CD4-positive, alpha-beta T cell (primary cell): ENCODE measurements at places on chromosomes 6 and 20. TPM values are rescaled to one million over a fixed set of nuclear protein-coding genes. Genes with fewer than 3 reads are reported as not detected.

The PPP1R3G gene
- total RNA-seq = not detected

The TSHZ2 gene
- 26.1 TPM for total RNA-seq

The ABHD16B gene
- not detected for total RNA-seq

The BPIFA1 gene
- total RNA-seq = not detected

The C2 gene
- total RNA-seq = 2.3 TPM

DNA sequence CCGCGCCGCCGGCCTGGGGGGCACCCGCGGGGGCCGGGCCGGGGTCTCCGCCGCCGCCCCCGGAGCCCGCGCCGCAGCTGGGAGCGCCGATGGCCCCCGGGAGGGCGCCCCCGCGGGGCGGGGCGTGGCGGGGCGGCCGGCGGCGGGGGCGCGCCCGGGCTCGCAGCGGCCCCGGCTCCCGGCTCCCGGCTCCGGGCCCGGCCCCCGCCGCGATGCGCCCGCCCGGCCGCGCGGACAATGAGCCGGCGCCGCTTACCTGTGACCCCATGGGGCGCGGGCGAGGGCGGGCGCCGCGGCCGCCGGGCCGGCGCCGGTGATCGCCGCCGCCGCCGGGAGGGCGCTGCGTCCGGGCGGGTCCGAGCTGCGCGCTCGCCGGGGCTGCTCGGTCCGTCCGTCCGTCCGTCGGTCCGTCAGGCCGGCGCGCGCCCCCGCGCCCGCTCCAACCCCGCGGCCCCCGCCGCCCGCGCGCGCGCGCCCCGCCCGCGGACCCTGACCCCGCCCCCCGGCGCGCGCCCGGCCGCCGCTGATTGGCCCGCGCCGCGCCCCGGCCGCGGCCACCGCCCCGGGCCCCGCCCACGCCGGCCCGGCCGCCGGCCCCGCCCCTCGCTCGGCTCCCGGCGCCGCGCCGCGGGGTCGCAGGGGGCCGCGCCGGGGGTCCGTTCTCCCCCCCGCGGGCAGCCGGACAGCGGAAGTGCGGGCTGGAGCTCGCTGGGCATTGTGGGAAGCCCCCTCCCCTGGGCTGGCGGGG is at the start of gene ZBTB46:
Gene ZBTB46, minus strand, starts transcription at position 424 of the 748 bp plus-strand sequence. CDS start 40,507 bp downstream, outside the sequence.
- no peak for DNase-seq

- no peak for DNase-seq
Measured at GRCh38 chr20:868279-868678, 34.8 kb downstream of the FAM110A start.

DNA sequence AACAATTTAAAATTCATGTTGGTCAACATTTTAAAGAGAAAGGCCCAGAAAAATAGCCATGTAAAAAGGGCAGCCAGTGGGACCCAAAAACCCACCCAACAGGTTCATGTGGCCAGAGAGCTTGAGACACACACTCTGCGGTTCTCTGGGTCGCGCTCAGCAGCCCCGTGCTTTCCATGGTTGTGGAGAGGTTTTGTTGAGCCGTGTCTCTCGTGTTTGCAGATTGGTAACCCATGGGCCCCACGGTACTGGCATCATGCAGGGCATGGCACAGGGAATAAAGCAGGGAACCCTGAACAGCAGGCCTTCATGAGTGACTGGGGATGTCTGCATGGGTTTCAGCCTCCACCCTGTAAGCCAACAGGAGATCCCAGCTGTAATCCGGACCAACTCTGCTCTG is 127.7 kb upstream of the CST7 start:
- DNase-seq = no peak

DNA sequence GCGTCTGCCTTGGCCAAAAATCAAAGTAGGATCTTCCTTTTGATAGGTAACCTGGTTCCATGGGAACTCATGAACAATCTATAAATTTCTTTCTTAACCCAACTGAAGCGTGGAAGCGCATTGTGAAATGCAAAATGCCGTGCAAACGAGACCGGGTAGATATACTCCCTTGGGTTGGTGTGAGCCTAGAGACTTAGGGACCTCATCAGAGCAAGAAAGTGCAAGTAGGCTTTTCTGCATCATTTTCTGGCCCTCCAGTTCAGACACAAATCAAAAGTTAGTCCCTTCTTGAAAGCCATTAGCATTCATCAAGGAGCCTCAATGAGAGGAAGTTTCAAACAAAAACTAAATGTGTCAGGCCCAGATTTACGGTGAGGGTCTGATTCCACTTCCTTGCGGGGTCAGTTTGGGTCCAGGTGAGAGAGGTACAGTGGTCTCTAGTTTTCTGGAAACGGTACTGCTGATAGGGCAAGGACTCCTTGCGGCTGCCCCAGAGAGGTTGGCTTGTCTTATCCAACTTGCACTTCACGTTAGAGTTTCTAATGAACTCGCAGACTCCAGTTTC is 5.3 kb upstream of the ZNF184 start:
- peak; percentile 1 for DNase-seq

GRCh38 chr6:77173472-77174074 is 289.7 kb downstream of the HTR1B start:
- no peak for DNase-seq

DNA sequence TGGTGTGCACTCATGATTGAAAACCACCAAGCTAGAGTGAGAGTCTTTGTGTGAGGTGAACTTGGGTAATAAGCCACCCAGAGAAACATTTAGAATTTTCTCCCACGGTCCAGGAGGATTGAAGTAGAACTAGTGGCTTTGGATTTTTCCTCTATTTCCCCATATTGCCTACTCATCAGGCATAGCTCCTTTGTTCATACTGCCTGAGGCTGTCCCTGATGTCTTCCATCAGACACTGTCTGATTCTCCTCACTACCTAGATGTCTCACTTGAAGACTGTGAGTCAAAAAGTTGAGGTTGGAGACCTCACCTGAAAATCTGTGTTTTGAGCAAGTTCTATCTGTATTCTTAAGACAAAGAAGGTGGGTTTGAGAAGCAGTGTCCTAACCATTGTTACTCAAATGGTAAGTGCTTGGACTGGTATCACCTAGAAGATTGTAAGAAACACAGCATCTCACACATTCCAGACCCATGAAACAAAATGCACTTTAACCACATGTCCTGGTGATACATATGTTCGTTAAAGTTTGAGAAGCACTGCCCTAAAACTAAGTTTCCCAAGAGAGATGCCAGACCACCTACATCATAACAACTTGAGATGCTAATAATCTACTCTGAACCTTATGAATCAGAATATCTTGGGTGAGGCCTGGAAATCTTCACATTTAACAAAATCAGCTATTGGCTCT is 523.4 kb upstream of the BTBD3 start:
- DNase-seq = no peak

GRCh38 chr6:151027936-151028838 is 162.7 kb downstream of the MTHFD1L start:
- DNase-seq = no peak

- DNase-seq = no peak
Measured at GRCh38 chr6:56804996-56805395, 149.9 kb upstream of the BEND6 start.

DNA sequence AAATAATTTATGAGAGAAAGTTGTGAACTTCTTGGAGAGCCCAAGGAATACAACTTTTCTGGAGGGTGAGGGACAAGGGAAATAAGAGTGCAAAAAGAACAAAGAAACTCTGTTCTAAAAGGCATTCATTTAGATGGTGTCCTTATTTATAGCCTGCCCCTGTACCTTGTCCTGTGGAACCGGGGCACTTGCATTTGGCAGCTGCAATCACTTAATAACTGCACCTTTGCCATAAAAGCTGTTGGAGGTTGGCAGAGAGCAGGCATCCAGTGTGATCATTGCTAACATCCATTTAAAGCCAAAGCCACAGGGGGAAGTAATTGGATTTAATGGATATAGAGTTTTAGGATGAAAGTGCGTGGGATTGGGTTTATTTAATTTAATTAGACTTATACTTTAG is 50.8 kb upstream of the SGK1 start:
- no peak for DNase-seq

DNA sequence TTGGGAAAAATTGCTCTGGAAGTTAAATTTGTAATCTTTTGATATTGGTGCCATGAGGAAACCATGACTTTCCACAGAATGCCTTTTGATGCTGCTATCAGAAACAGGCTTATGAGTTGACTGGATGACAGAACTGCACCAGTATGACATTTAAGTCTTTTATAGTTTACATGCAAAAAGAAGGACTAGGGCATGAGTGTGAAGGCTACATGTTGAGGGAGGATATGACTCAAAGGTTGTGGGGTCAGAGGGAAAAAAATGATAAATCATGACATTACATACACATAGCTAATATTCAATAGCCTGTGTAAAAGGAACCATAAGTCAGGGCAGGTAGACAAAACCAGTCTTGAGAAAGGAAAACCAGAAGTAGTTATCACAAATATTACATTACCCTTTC is 182.2 kb downstream of the COL12A1 start:
- DNase-seq = no peak

DNA sequence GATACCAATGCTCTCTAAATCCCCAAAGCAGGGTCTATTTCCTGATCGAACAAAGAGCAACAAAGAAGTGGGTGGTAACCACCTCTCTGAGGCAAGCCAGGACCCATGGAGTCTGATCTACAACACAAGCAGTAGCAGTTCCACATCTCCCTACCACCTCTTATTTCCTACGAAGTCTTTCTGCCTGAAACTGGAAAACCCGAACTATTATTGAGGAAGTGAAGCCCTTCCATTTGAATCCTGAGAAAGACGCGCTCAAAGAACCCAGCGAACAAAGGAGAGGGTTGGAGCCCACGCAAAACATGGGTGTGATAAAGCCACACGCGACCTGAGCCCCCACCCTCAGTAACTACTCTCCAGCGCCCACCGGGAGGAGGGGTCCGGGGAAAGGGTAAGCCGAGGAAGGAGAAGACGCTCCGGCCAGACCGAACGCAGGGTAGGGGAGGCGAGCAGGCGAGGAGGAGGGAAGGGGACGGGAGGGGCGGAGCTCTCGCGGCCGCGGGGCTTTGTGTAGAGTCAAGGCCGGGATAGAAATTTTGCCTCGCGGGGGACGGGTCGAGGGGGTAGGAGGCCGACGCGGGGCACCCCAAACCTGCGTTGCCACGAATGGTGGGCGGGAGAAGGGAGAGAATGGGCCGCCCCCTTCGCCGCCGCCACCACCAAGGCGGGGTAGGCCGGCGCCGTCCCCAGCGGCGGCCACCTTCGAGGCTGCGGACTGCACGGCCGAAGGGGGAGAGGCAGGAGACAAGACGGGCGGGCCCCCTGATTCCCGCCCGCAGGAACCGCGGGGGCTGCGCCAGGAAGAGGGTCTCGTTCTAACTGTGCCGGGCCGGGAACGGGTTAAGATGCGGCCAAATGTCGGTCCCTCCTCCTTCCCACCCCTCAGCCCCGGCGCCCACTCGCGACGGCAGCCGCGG is 802 bp downstream of the HDAC2 start:
- peak; percentile 11 for DNase-seq

DNA sequence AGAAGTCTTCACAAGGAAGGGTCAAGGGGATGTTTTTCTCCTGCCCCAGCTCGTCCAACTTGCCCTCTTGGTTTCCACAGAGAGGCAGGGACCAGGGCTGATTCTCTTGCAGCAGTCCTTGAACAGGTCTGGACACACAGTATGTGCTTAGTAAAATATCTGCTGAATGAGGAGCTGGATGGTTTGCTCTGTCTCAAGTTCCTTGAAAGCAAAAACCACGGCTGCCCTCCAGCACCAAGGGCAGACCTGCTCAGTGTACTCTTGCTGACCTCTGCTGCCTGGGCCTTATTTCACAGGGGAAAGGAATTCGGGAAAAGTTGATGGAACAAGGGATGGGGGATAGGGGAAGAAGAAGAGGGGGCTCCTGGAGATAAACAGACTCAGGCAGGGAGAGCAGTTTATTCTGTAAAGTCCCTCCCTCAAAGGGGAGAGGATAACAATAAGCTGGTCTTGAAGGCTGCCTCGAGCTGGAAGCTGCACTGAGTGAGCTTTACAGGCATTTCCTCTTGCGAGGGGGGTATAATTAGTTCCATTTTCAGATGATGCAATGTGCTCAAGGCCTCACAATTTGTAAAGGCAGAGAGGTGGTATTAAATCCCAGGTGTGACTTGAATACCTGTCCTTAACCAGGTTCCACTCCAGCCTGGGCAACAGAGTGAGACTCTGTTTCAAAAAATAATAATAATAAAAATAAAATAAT is 10.3 kb downstream of the KCNK5 start:
- no peak for DNase-seq

DNA sequence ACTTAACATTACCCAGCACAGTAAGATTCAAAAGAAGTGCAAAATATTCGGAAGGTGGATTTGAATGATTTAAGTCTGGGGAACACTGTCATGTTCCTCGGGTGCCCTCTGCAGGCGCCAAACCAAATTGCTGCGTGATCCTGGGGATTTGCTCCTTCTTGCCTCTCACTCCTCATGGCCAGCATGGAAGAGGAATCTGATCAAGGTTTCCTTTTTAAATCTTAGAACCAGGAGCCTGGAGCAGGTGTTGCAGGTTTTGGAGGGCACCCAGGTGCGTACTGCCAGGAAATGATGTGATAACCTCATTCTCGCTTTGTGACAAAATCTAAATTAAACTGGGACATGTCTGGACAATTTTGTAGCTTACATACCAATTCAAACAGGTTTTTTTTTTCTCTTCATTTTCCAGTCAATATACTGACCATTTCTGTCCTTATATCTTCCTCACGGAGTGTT is 8.1 kb upstream of the PFDN4 start:
- DNase-seq = peak; percentile 77

DNA sequence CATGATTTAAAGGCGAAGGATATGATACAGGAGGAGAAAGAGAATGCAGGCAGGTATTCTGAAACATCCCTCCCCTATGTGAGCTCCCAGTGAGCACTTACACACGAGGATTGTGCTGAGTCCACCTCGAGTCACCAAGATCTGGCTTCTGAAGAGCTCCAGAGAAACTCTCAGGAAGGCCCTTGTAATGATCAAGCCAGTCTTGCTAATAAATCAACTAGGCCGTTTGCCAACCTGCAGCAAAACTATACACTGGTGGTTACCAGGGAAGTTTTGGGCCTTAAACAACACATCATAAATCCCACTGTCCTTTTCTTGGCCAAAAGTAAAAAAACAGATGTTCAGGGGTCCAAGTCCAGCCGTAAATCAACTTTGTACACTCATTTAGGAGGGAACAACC is 79.2 kb downstream of the STXBP5 start:
- DNase-seq = no peak

DNA sequence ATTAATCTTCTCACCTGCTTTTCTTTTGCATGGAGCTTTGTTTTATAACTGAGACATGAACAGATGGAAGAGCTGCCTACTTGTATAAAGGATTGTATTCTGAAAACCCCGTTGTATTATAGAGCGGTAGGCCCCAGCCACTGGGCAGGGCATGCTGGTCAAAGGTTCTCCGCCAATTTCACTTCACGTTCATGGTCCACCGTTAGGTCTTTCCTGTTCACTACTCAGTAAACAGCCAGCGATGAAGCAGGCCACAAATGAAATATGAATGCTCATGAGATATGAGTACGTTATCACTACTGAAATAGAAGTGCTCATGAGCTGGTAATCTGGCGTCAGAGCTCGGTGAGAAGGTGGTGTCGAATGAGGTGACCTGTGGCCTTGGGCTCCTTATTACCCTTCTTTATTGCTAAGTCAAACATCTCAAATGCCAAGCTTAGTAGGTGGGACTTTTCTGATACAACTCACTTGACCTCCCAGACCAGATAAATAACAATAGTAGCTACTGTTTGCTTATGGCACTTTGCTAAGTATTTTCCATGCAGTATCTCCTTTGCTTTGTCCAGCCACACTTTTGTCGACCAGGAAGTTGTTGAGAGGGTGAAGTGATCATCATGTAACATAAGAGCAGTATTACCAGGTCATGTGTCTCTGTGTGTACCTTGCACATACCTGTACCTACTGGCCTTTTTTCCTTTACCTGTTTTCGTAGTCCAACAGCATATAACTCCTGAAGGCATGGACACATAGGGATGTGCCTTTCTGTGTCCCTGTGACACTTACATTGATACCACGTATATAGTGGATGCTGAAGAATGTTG is 16.7 kb downstream of the EDN3 start:
- DNase-seq = no peak
